Activated T-cell treated with anti-CD3 and anti-CD28 coated beads for 1 hour (primary cell): ENCODE measurements at places on chromosomes 13 and 19.

GRCh38 chr19:37361994-37362393 is 8.9 kb upstream of the ZNF527 start:
- DNase-seq, result no peak

- no peak for DNase-seq
Measured at GRCh38 chr19:50861496-50862286, 7.0 kb downstream of the KLK3 start.

- DNase-seq, result no peak
Measured at GRCh38 chr13:28699246-28699645, 19.5 kb downstream of the SLC46A3 start.

GRCh38 chr13:97786510-97786909 is 167.0 kb upstream of the IPO5 start:
- no peak for DNase-seq

DNA sequence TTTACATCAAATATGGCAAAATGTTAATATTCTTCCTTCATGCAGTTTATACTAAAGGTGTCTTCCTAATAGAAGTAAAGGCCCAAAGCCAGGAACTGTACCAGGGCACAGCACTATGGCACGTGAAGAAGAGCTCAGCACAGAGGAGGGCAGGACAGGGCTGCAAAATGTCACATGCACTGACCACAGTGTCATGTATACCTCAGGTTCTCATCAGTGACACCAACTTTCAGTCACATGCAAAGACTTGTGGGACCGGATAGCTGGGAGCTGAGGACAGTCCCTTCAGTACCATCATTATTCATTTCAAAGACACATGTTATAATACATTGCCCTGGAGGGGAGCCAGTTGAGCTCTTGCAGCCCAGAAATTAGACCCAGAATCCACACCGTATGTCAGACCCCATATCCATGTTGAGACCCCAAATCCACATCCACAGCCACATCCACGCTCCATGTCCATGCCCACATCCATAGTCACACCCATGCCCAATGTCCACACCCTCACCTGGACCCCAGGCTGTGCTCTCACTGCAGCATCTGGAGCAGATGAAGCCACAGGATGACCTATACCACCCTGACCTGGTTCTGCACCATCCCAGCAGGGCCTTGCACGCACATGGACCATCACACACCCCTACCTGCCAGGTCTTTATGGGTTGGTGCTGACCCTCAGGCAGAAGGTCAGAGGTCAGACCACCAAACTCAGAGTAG is 111.8 kb downstream of the TUBA3C start:
- DNase-seq, result no peak

DNA sequence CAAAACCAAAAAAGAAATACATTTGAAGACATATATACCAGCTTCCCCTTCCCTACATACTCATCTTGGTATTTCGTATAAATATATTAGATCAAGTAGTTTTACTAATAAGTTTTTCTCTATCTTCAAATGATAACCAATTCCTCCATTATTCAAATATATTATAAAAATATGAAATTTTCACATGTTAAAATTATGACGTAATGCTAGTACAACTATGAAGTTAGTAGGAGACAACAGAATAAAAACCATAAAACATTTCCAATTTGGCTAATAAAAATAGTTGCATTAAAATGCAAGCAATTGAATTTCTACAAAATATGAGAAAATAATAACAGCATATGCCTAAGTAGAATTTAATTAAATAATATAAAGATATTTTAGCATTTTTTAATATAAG is 501.8 kb upstream of the SLITRK5 start:
- no peak for DNase-seq
